GM04504 (cell line): ENCODE measurements at places on chromosomes 7 and 10.

- DNase-seq, result no peak
Observed at GRCh38 chr10:22564060-22564459, 150.3 kb downstream of the PIP4K2A start.

DNA sequence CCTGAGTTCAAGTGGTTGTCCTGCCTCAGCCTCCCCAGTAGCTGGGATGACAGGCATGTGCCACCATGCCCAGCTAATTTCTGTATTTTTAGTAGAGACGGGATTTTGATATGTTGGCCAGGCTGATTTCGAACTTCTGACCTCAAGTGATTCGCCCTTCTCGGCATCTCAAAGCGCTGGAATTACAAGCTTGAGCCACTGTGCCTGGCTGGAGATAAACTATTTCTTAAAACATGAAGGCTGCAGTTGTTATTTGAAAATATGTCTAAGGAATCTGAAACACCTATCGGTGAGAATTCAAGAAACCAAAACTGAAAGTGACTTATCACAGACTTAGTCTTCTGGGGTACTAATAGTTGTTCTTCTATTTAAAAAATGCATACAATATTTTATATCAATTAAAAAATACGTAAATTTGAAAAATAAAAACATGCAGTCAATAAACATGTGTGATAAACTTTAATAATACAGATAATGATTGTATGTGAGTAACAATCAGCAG is 176.9 kb upstream of the PRSS58 start:
- no peak for DNase-seq

GRCh38 chr10:100697070-100697469 is 48.3 kb upstream of the PAX2 start:
- peak; percentile 10 for DNase-seq

GRCh38 chr7:143299346-143299745 is 11.2 kb downstream of the CASP2 start:
- no peak for DNase-seq

DNA sequence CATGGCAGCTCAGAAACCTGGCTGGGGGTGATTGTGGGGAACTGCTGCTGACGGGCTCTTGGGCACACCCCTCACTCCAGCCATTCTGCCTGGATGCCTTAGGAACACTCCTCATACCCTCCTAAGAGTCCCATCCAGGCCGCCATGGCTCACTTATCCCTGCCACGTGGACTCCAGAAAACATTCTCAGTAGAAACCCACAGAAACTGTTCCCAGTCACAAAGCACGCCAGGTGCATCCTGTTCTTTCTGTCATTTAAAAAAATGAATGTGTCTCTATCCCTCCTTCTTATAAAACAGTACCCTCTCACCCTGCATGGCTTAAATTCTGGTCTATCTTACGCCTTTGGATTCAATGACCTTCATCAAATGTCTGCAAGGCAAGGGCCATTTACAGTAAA is 177.7 kb downstream of the CUX1 start:
- DNase-seq, result no peak

DNA sequence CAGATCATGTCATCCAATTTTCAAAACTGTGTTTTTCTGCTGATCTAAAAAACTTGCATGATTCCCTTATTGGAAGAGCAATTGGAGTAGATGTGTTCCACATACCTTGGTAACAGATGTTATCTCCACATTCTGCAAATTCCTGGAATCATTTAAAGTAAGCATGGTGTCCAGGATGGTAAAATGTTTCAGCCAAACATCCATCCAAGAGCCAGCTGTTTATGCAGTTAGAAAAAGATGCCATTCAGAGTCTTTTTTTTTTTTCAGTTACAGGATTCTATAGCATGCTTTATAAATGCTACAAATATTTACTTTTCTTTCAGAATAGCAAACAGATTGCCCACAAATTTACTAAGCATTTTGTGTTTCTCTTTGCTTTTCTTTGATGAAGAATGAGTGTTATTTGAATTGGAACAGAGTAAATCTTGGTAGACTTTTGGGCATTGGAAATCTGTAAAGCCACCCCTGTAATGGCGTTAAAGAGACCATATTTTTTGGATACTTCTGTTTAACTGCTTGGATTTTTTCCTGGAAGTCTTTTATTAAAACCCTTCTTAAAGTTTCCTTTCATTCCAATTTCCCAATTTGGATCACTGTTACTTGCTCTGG is 149.8 kb downstream of the GNAT3 start:
- no peak for DNase-seq

GRCh38 chr10:43120929-43121314 is 17.3 kb upstream of the CSGALNACT2 start:
- no peak for DNase-seq

GRCh38 chr10:120039826-120040225 is 147.3 kb downstream of the SEC23IP start:
- no peak for DNase-seq

- DNase-seq, result no peak
Observed at GRCh38 chr7:30112103-30112713, 22.6 kb upstream of the MTURN start.

- DNase-seq, result no peak
Observed at GRCh38 chr10:35661236-35661635, 19.1 kb upstream of the FZD8 start.

- DNase-seq, result no peak
Observed at GRCh38 chr10:78549140-78549935, 515.7 kb downstream of the RPS24 start.

DNA sequence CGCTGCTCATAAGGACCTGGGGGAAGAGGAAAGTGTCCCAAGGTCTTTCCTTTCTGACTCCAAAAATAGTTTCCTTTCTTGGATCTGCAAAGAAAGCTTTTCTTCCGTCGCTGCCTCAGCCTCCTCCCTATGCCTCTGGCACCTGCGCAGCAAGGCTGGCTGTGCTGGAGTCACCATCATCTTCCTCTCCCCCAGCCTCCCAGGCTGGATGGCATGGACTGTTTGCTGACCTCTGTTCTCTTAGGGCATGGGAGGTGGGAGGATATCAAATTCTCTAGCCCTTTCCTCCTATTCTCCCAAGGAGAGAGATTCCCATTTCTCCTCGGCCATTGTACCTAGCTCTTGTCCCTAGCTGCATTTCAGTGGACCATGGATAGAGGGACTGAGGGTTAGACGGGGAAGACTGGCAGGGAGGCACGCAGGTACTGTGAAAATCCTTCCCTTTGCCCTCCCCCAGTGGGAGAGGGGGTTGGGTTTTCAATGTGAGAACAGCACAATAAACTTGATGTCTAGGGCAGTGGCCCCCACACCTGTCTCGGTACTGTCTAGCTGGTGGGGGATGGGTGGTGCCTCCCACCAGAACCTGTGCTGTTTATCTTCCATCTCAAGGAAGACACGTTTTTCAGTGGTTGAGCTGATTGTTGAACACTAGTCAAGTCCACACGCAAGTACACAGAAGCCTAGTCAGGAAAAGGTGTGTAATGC is 2.6 kb downstream of the PPP1R35 start:
- DNase-seq, result no peak
